Neural cell (in vitro differentiated cells): ENCODE measurements at places on chromosomes 13 and 19. TPM values are rescaled to one million over a fixed set of nuclear protein-coding genes. Genes with fewer than 3 reads are reported as not detected.

SPTBN4 gene
- 10.4 and 12.7 TPM in 2 replicates for polyA plus RNA-seq

RGCC gene
- not detected in 2 replicates for polyA plus RNA-seq

SBNO2 gene
- 4.8 and 5.2 TPM in 2 replicates for polyA plus RNA-seq

C19orf67 gene
- polyA plus RNA-seq = not detected in 2 replicates

ODAD3 gene
- 3.4 and 5.4 TPM in 2 replicates for polyA plus RNA-seq

ZNF491 gene
- 26.0 and 29.8 TPM in 2 replicates for polyA plus RNA-seq

ACP7 gene
- polyA plus RNA-seq = not detected in 2 replicates

SIGLEC10 gene
- polyA plus RNA-seq = not detected in 2 replicates
